Neural crest cell (in vitro differentiated cells): ENCODE measurements at places on chromosomes 3 and 15. TPM values are rescaled to one million over a fixed set of nuclear protein-coding genes. Genes with fewer than 3 reads are reported as not detected.

CDHR4 gene
- total RNA-seq, result 0.12 and 0.16 TPM in 2 replicates

CRABP1 gene
- total RNA-seq, result 753 and 803 TPM in 2 replicates

MYD88 gene
- 39.5 and 39.8 TPM in 2 replicates for total RNA-seq

GRCh38 chr3:17420668-17421067 is 321.8 kb downstream of the TBC1D5 start:
- H3K36me3 ChIP-seq, result no peaks in the 10 kb centered on the region
- H3K27me3 ChIP-seq, result no peaks in the 10 kb centered on the region
- H3K4me3 ChIP-seq, result no peak overlapping the region
- no peak overlapping the region for H3K27ac ChIP-seq
- no peak for DNase-seq
- H3K4me1 ChIP-seq, result no peaks in the 10 kb centered on the region

- H3K27ac ChIP-seq, result no peak overlapping the region
- H3K4me3 ChIP-seq, result no peak overlapping the region
- no peaks in the 10 kb centered on the region for H3K27me3 ChIP-seq
- DNase-seq, result no peak
- H3K4me1 ChIP-seq, result no peaks in the 10 kb centered on the region
These were observed 61.8 kb downstream of the GAP43 start for GRCh38 chr3:115685097-115685496.

DNA sequence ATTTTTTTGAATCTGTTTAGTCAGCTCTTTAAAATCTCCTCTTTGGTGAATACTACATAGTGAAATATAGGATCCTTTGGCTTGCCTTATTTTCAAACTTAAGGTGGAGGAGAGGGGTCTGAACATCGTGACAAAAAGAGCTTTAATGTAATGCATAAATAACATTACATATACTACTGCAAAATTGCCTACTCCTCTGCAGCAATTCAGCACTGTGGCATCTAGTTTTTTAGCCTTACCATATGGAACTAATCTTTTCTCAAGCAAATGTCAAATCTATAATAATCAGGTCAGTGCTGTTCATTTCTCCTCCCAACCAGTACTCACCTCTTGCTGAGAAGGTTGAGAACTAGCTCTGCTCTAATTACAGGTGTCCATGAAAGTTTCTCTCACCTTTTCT is 394.0 kb upstream of the CDIN1 start:
- H3K4me3 ChIP-seq, result no peak overlapping the region
- H3K36me3 ChIP-seq, result no peaks in the 10 kb centered on the region
- no peak for DNase-seq
- H3K27ac ChIP-seq, result no peak overlapping the region

- H3K4me3 ChIP-seq, result peak overlapping the region; percentile 96
- H3K4me1 ChIP-seq, result peaks cover 43% of the 10 kb centered on the region
- no peak for DNase-seq
- no peaks in the 10 kb centered on the region for H3K36me3 ChIP-seq
- H3K27ac ChIP-seq, result no peak overlapping the region
- H3K27me3 ChIP-seq, result no peaks in the 10 kb centered on the region
These were observed 3.3 kb downstream of the NPTN start for GRCh38 chr15:73629798-73630429.
